ENCODE measurements at places on chromosomes 1 and 21.

DNA sequence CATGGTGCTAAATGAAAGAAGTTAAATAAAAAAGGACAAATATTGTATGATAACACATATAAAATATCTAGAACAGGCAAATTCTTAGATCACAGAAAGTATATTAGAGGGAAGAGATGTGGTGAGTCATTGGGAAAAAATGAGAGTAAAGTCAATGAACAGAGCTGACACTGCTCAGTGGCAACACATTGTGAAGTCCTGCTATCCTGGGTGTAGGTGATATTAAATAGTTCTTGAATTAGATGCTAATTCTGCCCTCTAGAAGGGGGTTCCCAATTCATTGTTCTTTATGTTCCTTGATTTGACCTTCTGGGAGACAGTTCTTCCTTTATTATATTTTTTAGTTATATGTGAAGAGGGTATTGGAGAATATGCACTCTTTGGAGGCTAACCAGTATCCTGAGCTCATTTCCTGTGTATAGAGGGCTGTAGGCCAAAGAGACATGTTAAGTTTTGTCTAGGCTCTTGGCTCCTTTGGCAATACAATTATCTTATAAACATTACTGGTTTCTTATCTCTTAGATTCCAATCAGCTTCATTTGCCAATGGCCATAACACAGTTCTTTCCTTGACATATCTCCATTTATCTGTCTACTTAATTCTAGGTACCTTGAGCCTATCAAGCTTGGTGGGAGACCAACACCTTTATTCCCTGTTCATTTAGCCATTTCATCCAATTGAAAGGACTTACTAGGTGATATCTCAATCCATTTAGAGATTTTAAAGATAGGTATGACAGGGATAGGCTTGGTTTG, 6.6 kb upstream of the SLC35A3 start:
- DNase-seq: no peak

DNA sequence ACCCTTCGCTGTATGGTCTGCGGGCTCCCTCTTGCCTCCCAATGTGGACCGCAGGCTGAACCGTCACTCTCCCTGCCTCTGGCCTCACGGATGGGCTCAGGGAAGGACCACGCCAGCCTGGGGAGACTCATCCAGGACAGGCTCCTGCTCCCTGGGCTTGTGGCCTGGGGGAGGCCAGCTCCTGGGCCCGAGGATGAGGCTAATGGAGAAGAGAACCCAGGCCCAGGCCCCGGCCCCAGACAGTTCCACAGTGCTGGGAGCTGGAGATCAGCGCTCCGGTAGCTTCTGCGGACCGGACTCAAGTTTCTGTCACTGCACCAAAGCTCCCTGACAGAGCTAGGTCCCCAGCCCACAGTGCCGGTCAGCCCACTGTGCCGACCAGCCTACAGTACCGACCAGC, 13.4 kb upstream of the PLEKHG5 start:
- DNase-seq: no peak

DNA sequence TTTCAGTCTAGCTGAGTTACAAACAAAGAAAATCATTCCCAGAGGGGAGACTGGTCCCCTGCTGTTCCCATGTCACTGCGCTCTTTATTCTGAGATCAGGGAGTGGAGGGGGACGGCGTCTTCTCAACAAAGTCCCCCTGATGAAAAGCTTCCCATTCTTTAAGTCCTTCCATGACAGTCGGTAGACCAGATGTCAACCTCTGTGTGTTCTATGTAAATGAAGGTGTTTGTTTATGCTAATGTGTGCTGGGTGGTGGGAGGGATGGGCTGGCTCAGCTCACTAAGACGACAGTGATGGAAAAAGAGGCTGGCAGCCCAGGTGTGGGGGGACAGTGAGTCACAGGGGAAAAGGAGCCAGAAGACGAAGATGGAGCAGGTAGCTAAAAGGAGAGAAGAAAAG, 148.2 kb upstream of the KLHDC7A start:
- peak; percentile 70 for DNase-seq

DNA sequence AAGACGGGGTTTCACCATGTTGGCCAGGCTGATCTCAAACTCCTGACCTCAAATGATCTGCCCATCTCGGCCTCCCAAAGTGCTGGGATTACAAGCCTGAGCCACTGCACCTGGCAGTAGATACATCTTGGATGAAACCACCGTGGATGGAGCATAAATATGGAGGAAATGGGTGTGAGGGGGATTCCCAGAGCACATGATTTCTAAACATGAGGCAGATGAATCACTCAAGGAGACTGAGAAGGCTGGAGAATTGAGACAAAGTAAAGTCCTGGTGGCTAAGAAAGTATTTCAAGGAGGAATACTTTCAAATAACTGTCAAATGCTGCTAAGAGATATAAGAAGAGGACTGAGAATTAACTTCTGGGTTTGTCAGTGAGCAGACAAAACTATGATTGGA, 5.4 kb upstream of the PGBD5 start:
- DNase-seq: no peak

GRCh38 chr1:19676438-19676922, 11.8 kb downstream of the HTR6 start:
- DNase-seq: no peak

GRCh38 chr21:15446223-15446622, 283.6 kb upstream of the USP25 start:
- DNase-seq: no peak

GRCh38 chr1:156126043-156126629, 11.6 kb downstream of the LMNA start:
- DNase-seq: peak; percentile 65

DNA sequence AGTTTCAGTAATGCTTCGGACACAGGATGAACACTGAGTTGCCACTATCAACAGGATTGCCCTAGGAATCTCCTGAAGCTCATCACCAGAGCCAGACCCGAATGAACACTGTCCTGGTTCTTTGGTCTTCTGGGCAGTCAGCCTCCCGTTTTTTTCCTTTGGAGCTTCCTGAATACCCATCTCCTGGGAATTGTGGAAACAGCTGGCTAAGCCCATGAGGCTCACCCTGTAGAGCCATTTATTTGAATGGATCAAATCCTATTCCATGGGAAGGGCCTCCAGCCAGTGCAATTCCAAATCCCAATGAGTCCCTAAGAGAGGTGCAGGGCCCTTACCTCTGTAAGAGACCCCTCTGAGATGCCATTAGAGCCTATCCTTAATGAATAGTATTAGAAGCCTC, 5.9 kb downstream of the RCSD1 start:
- DNase-seq: peak; percentile 18

GRCh38 chr1:33560680-33561079, 88.2 kb downstream of the ZSCAN20 start:
- DNase-seq: no peak

- DNase-seq: no peak
Observed at GRCh38 chr1:23911921-23912320, 1.2 kb downstream of the CNR2 start.

DNA sequence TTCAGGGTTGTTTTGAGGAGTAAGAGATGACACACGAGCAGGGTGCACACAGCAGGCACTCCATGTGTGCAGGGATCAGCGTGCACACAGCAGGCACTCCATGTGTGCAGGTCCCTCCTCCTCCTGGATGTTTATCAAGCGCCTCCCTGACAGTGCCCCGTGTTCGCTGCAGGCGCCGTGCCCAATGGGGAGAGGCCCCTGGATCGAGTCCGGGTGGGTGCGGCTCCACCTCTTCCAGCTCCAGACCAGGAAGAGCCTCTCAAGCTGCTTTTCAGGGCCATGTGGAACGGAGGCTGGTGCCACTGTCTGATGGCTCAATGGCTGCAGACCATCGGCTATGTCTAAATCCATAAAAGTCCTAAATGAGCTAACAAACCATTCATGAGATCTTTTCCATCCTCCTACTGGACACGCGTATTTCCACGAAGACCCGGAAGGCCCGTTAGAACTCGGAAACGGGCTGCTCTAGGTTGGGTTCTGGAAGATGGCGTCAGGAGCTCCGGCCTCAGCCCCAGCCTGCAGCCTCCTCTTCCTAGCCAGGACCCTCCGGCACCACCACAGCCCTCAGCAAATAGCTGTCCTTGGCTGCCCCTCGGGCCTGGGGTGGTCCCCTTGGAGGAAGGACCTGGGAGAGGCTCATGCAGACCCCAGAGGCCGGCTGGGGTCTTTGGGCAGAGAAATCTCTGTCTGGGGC, 36.0 kb downstream of the RRP1 start:
- no peak for DNase-seq

DNA sequence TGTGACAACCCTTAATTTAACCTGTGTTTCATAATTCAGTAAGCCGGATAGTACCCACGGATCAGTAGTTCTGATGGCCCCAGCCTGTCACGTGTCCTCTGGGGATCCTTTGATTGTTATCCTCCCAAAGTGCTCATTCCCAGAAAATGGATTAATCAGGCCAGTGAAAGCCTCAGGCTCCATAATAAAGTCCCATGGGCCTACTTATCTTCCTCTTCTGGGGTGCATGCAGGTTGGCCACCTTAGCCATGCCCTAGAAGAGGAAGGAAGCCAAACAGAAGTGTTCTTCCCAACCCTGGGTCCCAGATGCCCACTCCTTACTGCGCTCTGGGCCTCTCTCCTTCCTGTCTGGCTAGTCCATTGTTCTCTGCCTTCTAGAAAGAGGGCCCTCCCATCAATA, 146.1 kb downstream of the EDEM3 start:
- peak; percentile 38 for DNase-seq

- DNase-seq: no peak
Observed at GRCh38 chr1:173095632-173096031, 44.9 kb upstream of the TNFSF18 start.

DNA sequence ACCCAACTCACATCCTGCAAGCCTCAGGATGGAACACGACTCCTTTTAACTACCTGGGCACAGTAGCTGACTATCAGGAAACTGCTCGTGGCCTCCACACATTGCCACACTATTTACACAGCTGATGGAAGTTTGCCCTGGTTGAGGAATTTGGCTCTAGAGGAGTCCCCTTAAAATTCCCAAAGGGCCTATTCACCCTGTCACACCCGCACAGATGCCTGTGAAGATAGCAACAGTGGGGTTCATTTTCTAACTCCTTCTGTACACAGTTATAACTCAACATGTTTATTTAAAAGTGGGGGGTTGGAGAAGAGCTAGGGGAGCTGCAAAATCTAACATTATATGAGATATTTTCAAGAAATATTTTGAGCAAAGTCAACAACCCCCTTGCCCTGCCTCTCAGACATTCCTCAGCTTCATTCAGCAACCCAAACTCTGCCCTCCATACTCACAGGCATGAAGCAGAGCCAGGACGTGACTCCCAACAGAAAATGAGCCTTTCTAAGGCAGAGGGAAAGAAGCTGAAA, 35.8 kb upstream of the CCN1 start:
- peak; percentile 3 for DNase-seq

DNA sequence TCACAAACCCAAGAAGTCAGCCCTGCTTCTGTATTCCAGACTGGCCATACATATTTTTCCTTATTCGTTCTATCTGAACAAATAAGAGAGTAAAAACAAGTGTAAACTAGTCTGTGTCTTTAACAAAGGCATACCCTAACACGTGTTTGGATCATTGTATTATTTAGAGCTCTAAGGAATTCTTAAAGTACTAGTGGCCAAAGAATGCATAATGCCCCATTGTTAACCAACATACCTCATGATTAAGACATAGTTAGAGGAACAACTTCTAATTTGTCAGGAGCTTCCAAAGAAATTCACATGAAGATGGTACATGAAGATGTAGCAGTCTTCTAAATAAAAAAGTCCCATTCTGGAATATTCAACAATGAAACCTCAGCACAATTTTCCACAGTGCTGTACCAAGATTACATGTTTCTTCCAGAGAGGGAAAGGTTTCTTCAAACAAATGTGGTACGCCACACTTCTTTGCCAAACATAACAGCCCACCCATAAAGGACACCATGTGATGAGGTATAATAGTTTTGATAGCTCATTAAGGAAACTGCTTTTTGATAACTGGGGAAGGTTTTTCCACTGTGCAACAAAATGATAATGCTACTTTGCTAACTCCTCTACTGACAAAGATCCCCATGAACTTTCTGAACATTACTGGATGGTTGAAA, 5.0 kb downstream of the PALMD start:
- DNase-seq: no peak

GRCh38 chr1:928825-929661, 5.3 kb downstream of the SAMD11 start:
- DNase-seq: no peak

GRCh38 chr1:245827301-245827700, 672.5 kb downstream of the KIF26B start:
- DNase-seq: no peak

DNA sequence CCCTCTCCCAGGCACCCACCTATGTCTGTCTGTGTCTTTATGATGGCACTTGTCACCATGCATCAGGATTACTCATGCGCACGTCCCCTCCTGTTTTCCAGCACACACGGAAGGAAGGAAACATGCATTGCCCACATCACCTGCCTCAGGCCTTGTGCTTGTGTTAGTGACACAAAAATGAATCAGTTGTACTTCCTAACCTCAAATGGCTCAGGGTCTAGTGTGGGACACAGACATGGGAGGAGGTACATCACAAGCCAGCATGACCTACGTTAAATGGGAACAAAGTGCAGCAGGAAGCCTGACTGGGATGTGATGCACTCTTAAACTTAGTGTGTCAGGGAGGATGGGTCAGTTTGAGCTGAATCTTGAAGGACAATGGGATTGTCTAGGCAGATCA, 126.7 kb downstream of the TRABD2B start:
- DNase-seq: no peak

GRCh38 chr1:89604414-89604735, 28.5 kb upstream of the LRRC8C start:
- DNase-seq: no peak

DNA sequence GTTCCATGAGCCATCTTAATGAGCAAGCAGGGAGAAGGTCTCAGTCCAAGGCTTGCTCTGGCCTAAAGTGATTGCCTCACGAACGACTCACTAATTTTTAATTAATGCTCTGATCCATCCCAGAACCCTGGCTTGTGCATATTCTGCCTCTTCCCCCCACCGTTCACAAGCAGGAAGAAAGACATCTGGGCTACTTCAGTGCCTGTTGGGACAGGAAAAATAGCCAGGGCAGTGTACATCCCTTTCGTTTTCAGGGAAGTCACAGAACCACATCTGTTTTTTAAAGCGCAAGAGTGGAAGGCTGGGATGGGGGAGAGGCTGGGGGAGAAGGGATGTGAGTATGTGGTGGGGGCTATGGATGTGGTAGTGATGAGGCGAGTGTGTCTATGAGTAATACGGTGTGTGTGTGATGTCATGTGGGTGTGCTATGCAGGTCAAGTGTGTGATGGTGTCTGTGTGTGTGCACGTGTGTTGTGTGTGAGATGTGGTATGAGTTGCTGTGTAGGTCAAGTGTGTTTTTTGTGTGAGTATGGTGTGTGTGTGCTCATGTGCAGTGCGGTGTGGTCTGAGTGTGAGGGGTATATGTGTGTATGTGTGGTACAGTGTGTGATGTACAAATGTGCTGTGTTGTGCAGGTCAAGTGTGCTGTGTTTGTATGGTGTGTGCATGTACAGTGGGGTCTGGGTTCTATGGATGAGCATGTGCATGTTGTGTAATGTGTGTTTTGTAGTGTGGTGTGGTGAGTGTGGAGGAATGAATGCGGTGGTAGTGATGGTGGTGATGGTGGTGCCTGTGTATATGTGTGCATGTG, 64.9 kb upstream of the SYT6 start:
- DNase-seq: no peak

GRCh38 chr1:115331558-115332331, 6.3 kb downstream of the NGF start:
- DNase-seq: no peak
